ENCODE measurements at places on chromosomes 1 and 21. TPM values are rescaled to one million over a fixed set of nuclear protein-coding genes. Genes with fewer than 3 reads are reported as not detected.

DNA sequence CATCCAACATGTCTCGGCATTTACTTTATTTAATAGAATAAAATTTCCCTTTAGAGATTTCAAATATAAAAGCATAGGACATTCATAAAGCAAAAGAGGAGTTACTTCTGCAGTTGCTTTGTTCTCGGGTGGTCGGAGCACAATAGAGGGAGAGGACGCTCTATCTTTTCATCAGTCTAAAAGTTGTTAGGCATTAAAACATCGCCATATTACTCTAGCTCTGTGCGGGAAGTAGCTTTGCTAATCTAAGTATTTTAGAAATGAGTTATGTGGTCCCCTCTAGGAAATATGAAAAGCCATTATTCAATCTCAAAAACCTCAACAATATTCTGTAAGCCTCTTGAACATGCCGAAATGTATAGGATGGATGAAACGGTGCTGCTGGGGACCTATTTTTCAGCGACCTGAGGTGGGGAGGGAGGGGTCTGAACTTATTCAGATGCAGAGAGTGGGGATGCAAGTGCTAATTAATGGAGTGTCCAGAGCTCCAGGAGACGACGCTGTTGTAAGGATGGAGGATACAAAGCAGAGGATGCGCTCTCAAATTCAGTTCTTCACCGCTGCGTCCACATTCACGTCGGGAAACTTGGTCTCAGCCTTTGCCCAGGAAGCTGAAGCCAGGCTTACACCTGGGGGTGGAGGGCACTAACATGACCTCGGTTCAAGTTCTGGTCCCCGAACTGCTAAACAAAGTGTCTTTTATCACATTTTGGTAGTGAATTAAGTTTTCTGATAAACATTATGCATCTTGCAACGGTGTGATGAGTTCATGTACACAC lies 6.3 kb downstream of the CDKN2C start:
- DNase-seq = no peak

GRCh38 chr1:48851638-48852037 lies 74.9 kb upstream of the BEND5 start:
- no peak for DNase-seq

The NID1 gene
- total RNA-seq = 0.32 TPM

The MINDY1 gene
- 1.2 TPM for total RNA-seq

The KCNE2 gene
- not detected for total RNA-seq
